ENCODE measurements at places on chromosomes 7 and 10.

DNA sequence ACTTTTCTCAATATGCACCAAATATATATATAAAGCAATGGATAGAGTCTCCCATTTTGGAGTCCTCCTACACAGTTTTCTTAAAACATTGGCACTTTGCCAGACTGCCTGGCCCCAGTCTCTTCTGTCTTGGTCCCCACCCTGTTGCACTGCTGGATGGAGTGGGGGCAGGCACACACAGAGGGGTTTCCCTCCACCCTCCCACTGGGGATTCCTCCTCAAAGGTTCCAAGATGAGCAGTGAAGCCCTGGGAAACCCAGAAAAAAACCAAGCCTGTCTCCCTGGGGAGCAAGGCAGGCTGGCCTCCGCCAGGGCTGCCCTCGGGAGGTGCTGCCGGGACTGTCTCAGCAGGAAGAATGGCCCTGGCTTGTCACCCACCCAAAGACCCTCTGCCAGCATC, 68.0 kb downstream of the SH3PXD2A start:
- DNase-seq: no peak

- no peak for DNase-seq
Observed at GRCh38 chr7:50446542-50446960, 3.6 kb downstream of the FIGNL1 start.

DNA sequence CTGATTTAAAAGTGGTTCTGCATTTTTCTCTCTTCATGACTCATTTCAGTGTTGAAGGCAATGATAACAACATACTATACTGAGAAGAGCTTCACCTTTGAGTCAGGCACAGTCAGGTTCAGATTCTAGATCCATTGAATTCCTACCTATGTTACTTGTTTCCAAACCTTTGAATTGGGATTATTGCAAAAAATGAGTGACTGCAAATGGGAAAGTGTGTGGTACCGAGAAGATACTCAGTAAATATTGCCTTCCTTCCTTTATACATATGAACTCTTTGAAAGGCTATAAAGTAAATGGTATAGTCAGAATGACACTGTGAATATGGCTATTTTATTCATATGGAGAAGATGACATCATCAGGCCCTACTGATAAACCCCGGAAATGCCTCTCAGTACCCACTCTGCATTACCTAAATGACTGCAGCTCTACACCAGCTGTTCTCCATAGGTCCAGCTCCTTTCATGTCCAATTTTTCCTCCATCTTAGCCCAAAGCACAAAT, 66.7 kb upstream of the FGL2 start:
- no peak for DNase-seq

- DNase-seq: no peak
Observed at GRCh38 chr7:100087055-100087750, 1.6 kb upstream of the COPS6 start.

DNA sequence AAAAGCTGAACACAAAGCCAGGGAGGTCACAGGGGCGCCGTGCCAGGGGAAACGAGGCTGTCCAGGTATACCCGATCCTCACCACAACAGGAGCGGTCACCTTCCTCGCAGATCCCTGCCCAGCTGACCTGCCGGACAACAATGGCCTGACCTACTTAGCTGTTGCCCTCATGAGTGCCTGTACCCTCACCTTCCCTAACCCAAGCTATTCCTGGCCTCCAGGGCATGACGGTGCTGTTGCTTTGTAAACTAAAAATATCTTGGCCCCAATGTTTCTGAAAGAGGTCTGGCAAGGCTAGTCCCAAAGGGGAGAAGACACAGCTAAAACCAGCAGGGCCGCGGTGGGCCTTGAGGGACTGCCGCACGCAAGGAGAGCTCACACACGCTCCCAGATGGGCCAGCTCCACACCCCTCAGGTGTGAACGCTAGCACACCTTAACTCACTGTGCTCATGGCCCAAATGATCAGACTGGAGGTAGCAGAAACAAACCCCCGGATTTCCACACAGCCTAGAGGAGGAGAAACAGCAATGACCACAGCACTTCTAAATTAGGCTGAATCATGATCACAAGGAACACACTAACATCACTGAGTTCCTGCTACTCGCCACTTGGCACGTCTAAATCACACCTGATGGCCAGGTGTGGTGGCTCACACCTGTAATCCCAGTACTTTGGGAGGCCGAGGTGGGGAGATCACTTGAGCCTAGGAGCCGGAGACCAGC, 66.3 kb upstream of the CYTH3 start:
- no peak for DNase-seq

DNA sequence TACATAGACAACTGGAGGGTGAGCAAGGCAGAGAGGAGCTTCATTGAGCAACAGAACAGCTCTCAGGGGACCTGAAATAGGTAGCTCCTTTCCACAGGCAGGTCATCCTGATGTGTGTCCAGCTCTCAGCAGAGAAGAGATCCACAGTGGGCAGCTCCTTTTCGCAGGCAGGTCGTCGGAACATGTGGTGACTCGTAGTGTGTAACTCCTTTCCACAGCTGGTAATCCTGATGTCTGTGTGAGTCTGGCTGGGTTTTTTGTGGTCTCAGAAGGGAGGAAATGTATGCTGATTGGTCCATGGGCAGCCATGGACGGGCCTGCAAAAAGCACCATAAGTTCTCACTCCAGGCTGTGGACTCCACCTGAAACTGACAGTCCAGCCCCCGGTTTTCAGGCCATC, 24.4 kb upstream of the TES start:
- no peak for DNase-seq

GRCh38 chr7:151249732-151250072, 1.2 kb upstream of the SMARCD3 start:
- no peak for DNase-seq

GRCh38 chr10:118216571-118217170, 125.5 kb downstream of the FAM204A start:
- DNase-seq: no peak

- DNase-seq: no peak
Observed at GRCh38 chr10:131749767-131750142, 151.1 kb upstream of the PPP2R2D start.

- no peak for DNase-seq
Observed at GRCh38 chr10:92122941-92123450, 167.9 kb downstream of the CPEB3 start.

DNA sequence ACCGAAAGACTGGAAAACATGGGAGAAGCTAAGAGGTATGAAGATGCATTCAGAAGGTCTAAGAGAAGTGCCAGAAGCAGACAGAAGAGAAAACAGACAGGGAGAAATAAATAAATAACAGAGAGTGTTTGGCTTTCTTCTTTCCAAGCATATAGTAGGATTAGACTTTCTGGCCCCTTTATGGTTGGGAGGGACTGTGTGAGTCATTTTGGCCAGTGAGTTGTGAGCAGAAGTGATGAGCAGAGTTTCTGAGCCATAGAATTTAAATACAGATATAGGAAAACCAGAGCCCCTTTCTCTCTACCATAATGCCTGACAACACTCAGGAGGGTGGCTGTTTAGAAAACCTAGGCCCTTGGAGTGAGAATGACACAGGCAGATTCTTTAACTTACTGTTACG, 171.0 kb downstream of the PPP1R17 start:
- no peak for DNase-seq

DNA sequence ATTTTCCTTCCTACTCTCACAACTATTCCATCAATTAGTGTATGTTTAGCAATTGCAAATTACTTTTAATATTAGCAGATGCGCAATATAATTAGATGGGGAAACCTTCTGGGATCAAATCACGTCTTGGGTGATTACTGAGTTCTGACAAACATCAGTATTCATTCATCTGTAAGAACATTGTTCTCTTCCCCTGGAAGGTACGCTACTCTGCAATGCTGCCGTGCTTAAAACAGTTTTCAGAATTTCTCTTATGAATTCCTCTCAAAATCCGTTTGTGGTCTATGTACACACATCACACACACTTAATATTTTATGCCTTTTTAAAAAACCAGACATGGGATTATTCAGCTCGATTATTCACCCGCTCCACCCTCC, 237.5 kb upstream of the NEBL start:
- no peak for DNase-seq

DNA sequence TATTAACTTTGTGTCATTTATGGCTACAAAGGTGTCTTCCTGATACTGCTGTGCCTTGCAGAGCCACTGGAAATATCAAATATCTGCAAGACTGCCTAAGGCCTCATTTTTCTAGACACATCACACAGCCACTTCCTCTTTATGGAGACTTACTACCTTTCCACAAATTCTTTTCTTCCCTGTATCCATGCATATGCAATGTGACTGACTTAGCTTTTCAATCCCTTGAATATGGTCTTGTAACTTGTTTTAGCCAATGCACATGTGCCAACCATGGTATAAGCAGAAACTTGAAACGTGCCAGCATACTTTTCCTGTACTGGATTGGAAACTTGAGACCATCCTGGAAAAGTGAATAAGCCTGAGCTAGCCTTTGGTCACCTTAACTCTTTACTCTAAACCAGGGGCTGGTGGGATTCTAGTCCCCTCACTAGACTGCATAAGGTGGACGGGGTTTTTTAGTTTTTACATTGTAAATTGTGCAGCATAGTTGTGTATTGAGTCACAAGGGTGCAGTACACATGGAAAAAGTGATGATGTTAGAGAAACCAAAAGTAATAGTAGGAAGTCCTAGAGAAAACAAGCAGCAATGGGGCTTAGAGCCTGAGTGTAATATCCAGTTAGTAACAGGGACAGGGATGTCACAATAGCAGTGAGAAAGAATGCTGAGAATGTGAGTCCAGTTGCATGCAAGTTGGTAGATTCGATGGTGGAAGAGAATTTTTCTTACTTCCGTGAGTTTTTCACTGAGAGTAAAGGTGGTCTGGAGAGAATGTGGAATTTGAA, 879.5 kb downstream of the SORCS1 start:
- DNase-seq: no peak

DNA sequence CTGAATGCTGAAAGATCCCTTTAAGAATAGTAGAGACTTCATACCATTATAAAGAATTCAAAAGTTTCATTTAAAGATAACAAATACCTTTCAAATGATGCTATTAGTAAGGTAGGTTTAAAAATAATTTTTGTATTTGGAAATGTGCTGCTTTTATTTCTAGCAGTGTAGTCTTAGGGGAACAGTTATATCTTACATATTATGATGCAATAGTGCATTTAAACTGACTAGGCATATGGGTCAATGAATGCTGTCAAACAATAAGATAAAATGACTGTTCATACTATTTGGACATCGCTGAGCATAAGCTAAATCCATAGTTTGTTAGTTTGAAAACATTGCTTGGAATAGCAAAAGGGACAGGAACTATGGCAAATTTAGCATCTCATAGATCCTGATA, 354.8 kb upstream of the SEMA3A start:
- DNase-seq: no peak

DNA sequence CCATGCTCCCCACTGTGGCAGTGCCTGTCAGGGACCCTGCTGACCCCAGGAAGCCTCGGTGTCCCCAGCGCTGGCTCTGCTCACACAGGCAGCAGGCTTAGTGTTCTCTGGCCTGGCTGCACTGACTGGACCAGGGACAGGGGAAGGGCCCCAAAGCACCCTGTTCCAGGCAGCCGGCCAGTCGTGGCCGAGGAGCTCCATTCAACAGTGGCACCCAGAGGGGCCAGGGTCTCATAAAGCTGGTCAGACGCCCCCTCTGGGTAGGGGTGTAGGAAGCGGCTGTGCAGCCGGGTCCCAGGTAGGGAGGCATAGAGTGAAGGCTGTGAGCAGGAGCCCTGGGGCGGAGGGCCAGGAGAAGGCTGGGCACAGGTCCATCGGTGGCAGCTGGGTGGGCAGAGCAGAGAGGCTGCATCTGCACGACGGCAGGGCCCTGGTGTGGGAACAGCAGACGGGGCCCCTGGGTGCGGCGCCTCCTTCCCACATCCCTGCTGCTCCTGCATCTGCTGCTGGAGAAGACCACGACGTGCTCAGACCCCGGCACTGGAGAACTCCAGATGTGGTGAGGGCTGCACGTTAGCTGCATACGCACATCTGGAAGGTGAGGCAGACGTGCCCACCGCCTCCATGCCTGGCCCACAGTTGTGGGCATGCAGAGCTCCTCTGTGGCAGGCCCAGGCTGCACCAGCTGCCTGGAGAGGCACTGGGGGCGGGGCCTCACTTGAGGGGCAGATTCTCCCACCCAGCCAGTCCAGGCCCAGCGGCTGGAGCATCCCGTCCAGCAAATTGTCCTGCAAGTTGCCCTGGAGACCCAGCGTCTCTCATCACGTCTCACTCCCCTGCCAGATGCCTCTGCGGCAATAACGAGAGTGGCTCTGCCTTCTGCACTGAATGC, 25.1 kb downstream of the MNX1 start:
- DNase-seq: no peak

DNA sequence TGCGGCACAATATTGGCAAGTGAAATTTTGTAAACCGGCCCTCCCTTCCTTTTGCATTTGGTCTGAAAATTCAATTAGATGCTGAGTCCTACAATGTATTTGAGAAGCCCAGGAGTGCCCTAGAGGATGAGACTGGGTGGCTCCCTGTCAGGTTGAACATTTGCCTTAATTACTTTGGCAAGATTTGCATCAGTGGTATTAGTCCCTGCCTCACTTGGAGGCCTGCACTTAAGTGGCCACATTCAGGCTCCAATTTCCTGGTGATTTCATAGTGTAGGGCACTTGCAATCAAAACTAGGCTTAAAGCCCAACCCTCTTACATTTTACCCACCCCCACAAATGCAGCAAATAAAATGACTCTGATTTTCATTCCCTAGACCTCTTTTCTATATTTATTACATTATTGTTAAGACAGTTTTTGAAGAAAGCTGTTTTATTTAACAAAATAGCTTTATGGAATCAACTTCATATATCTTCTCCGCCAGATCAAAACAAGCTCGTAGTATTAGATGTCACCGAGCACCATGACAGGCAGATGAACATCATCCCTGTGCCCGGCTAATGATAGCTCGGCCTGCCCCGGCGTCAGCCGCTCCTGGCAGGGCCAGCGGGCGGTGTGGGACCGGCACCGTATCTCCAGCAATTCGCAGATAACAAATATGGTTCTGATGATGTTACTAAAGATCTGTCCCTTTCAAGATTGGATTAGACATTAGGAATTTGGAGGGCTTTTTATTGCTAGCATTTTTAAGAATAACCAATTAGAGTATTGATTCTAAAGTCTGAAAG, 73.6 kb downstream of the EGFR start:
- DNase-seq: no peak

- DNase-seq: no peak
Observed at GRCh38 chr7:40870108-40870507, 735.3 kb downstream of the SUGCT start.

DNA sequence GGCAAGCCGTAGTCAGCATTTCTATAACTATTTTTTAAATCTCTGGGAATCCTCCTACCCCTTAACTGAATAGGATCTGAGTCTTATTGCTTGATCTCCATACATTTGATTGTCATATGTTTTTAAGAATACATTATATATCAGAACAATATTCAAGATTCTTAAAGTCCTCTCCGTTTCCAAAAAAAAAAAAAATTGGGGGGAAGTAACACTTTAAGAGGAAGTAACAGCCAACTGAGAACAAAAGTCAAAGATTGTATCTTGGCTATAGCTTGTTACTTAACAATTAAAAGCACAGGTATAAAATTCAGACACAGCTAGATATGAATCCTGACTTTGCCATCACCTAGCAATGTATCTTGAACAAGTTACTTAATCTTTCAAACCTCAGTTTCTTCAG, 169.9 kb upstream of the ADO start:
- no peak for DNase-seq

DNA sequence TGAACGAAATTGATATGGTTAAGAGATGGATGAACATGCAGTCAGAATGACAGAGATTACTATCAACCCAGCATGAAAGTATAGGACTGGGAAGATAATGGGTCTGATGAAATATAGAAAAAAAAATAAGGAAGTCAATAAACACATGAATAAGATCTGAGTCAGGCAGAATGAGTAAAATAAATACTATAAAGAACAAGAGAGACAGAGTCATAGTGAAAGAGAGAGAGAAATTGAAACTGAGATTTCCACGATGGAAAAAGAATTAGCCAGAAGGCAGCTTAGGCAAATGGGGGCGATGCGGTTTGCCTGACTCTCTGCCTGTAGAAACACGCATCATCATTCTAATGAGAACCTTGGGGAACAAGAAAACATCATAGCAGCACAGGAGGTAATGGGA, 26.6 kb downstream of the SEMA3D start:
- DNase-seq: no peak

All from activated naive CD4-positive, alpha-beta T cell treated with anti-CD3 and anti-CD28 coated beads, Interleukin-2, amount 10 ng/mL, durations not matched to agents 7 days and 5 days (primary cell).